Common myeloid progenitor, CD34-positive (primary cell): ENCODE measurements at places on chromosomes 6 and 20.
A peak's percentile ranks its signal among the peaks of the same experiment; 100 is the strongest.

DNA sequence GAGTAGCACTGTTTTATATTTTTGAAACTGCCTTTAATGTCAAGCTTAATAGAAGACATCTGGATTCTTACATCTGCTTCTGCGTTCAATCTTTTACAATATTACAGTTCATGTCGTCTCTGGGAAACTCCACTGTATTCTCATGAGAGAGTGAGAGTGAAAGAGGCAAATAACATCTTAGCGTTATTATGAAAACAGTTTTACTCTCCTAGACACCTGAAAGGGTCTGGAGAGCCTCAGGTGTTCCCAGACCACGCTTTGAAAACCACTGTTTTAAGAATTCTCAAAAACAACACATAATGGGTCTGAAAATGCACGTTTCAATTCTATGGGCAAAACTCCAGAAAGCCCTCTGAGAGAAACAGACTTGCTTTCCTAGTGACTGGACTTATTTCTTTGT lies 63.3 kb downstream of the ARHGAP18 start:
- DNase-seq: no peak

DNA sequence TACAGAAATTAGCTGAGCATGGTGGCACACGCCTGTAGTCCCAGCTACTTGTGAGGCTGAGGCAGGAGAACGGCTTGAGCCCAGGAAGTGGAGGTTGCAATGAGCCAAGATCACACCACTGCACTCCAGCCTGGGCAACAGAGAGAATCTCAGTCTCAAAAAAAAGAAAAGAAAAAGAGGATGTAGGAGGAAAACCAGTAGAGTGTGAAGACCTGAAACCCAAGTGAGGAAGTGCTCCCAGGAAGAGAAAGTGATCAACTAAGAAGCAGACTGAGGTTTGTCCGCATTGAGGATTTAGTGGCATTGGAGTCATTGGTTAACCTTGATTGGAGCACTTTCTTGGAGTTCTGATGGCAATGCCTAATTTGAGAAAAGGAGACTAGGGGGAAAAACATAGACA lies 20.6 kb upstream of the TASP1 start:
- no peak for DNase-seq

GRCh38 chr6:4336084-4336483 lies 200.7 kb upstream of the ECI2 start:
- DNase-seq: no peak

- peak; percentile 88 for DNase-seq
These were observed 23.2 kb downstream of the ADAT2 start for GRCh38 chr6:143427109-143427817.

DNA sequence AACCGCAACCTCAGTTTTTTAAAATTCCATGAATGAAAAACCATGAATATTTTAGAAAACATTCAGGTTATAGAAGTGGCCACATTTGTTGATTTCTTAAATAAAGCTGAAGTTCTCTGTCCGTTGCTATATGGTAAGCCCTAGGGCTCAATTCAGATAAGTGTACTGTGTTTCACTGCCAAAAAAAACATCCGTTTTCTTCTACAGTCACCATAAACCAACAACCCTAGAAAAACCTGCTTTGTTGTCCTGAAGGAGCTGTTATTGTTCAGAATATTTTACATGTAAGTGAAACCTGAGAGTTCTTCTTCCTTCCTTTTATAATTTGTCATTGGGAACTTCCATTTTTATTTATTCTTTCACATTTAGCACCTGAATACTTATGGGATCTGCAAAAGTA lies 274.1 kb downstream of the TFAP2A start:
- DNase-seq: no peak

DNA sequence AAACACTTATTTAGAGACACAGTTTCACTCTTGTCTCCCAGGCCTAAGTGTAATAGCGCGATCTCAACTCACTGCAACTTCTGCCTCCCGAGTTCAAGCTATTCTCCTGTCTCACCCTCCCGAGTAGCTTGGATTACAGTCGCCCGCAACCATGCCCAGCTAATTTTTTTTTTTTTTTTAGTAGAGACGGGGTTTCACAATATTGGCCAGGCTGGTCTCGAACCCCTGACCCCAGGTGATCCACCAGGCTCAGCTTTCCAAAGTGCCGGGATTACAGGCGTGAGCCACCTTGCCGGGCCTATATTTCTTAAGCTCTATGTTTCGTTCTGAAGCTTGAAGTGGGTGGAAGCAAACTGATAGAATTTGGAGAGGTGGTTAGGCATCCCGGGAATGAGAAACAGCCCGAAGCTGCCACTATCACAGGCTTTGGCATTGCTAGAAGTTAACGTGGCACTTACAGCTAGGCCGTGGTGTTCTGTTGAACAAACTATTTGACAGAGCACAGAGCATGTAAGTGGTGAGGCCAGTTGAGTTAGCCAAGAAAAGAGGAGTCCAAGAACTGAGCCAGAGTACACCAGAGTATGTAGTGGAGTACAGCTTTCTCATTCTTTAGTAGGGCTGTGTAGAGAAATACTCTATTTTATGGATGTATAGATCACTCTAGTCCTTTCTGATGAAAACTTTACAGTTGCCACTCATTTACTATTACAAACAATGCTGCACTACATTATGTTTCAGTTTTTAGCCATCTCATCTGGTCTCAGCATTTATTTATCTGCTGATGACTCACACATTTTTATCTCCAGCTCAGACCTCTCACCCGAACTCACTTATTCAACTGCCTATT lies 62.0 kb upstream of the HFE start:
- peak; percentile 84 for DNase-seq

DNA sequence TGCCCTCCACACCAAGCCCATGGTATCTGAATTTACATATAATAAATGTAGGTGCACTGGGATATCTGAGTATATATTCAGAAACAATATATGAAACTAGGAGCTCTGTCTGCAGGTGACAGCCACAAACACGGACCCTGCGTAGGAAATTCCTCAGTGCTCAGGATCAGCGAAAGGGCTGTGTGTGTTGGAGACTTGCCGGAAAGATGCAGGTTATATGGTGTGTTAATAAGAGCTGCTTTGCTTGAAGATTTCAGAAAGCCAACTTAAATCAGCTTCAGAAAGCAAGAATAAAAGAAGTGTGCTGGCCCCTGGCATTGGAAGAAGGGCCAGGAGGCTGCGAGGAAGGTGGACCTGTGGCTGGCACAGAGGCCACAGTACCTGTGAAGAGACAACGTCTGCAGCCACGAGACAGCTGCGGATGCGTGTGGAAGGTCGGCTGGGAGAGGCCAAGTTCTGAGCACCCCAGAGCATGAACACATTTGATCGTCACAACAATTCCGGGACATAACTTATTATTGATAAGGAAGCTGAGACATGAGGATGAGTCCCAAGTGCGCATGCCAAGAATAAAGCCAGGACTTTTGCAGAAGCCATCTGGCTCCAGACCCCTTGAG lies 183.2 kb downstream of the DLL1 start:
- DNase-seq: no peak

DNA sequence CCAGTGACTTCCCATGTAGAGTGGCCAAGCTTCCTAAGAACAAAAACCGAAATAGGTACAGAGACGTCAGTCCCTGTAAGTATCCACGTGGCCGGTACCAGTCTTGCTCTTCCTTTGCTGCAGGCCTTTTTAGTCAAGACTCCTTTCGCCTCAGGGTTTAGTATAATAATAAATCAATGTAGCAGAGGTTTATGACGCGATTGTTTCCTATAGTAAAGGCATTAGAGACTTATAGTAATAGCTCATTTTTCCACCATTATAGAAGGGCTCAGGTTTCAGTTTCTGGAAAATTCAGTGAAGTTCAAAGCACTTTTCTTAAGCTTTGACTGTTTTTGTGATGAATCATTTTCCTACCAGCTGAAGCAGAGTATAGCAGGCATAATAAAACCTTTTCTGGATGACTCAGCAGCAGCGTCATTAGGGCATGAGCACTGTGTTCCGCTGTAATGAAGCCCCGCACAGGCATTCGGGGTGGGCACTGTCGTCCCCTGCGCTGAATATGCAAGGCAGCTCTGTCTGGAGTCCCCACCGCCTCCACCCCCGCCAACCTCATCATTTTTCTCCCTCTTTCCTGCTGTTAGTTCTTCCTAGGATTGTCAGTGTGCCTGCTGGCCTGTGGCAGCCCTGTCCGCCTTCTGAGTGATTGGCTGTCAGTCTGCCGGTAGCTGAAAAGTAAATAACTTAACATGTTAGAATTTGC lies 51.3 kb downstream of the PTPN1 start:
- no peak for DNase-seq

GRCh38 chr6:132733814-132734213 lies 20.0 kb upstream of the VNN1 start:
- DNase-seq: no peak

DNA sequence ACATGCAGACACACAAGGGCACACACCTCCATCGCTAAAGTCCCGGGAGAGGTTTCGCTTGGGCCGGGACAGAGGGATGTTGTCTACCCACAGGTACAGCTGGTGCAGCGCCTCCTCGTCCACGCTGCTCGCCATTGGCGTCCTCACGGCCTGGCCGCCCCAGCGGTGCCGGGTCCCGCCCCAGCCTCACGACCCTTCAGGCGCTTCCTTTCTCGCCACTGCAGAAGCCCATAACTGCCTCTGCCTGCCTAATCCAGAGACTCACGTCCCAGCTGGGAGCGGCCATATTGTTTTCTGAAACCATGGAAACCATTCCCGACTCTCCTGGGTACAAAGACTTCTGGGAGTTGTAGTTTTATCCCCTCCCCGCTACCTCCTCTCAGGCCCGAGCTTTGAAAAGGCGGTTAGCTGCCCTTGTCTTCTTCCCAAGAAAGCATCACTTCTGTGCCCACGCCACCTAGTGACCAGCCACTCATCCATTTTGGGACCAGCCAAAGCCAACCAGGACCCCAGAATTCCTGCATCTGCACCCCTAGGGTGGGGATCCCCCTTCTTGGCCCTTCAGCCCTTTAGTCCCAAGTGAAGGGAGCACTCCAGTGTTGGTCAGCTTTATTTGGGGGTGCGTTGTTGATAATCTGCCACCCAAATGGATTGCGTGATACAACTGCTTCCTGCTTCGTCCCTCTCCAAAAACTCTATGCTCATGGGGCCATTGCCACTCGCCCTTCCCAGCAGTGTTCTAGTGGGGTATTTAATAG lies at the start of gene SPEF1:
TSS of gene SPEF1 (minus strand) at position 296 of the 758 bp plus-strand sequence. CDS start at position 135, 161 bp downstream.
- peak; percentile 83 for DNase-seq

- DNase-seq: peak; percentile 91
These were observed 572.9 kb upstream of the NOX3 start for GRCh38 chr6:156028335-156029131.

- DNase-seq: no peak
These were observed 1075.0 kb upstream of the GJE1 start for GRCh38 chr6:141057761-141058160.

GRCh38 chr20:11067359-11067758 lies 393.6 kb upstream of the JAG1 start:
- no peak for DNase-seq

- no peak for DNase-seq
These were observed 305.0 kb upstream of the POU3F2 start for GRCh38 chr6:98529364-98529763.

GRCh38 chr6:41892921-41893564 lies 2.1 kb downstream of the USP49 start:
- DNase-seq: no peak

GRCh38 chr6:32889533-32889932 lies 35.5 kb downstream of the PSMB9 start:
- DNase-seq: no peak

DNA sequence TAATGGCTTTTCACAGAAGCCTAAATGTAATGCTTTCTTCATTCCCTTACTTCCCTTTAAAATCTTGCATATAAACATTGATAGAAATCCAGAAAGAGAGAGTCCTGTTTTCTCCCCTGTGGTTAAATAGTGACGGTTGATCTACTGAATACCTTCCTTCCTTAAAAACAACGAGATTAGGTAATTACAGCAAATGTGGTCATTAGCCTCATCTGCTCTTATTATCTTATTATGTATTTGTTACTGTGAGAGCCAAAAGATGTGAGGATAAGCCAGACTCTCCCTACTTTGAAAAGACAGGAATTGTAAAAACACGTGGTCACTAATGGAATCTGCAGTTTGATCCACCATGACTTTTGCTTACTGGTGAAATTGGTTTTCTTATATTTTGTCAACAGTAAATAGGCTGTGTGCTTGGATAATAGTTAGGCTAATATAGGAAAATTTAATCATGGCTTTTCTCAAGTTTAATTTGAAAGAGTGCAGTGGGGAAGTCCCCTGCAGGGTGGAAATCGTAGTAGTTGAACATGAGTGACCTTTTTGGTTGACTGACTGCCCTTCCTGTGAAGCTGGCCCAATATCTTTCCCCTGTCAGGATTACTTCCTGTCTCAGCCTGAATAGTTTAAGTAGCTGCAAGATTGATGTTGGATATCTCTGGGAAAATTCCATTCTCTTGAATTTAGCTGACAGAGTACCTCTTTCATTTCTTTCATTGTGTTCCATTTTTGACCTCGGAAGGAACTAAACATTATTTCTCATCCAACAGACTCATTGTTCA lies 62.8 kb downstream of the JARID2 start:
- no peak for DNase-seq

DNA sequence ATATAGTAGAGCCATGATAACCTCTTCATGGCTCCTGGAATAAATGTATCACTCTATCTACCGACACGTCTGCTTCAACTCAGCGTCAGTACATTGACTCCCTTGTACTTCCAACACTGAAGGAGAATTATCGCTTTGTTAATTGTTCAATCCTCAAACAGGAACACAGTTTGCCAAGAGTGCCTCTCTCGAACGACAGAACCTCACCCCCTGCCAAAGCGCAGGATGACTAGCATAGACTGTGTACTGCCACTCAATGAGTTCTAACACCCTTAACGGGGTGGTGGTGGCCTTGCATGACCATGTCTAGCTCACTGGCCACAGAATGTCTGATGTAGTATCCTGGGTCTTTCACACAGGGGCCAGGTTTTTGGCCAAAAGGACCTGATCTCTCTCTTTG lies 81.4 kb upstream of the HEY2 start:
- no peak for DNase-seq

DNA sequence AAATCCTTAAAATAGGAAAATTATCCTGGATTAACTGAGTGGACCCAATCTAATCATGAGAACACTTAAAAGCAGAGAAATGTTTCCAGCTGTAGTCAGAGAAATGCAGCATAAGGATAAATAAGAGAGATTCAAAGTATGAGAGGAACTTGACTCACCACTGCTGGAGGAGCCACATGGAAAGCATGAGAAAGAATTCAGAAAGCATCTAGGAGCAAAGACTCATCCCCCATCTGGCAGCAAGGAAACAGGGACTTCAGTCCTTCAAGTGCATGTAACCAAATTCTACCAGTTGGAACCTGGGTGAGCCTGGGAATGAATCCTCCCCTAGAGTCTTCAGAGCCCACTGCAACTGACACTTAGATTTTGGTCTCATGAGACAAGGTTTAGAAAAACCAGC lies 33.7 kb downstream of the RNF146 start:
- no peak for DNase-seq

DNA sequence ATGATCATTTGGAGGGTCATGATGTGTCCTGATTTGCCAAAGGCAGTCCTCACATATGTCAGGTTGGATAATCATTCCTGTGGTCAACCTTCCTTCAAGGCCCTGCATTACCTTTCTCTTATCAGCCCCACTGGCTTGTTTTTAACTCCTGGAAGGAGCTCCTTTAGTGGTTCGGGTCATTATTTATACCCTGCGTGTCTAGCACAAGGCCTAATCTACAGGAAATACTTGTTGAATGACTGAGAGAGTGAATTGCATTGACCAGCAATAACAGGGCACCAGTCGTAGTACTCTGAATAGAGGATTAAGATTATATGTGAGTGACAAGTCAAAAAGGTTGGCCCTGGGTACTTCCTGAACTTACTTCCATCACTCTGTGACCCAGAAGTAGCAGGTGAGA lies 4.5 kb downstream of the HIVEP2 start:
- DNase-seq: no peak

GRCh38 chr20:61949363-61949713 lies 116.3 kb downstream of the TAF4 start:
- DNase-seq: no peak

GRCh38 chr20:53878262-53879047 lies 191.9 kb downstream of the BCAS1 start:
- DNase-seq: no peak
